ENCODE measurements at places on chromosomes 16 and 17.

DNA sequence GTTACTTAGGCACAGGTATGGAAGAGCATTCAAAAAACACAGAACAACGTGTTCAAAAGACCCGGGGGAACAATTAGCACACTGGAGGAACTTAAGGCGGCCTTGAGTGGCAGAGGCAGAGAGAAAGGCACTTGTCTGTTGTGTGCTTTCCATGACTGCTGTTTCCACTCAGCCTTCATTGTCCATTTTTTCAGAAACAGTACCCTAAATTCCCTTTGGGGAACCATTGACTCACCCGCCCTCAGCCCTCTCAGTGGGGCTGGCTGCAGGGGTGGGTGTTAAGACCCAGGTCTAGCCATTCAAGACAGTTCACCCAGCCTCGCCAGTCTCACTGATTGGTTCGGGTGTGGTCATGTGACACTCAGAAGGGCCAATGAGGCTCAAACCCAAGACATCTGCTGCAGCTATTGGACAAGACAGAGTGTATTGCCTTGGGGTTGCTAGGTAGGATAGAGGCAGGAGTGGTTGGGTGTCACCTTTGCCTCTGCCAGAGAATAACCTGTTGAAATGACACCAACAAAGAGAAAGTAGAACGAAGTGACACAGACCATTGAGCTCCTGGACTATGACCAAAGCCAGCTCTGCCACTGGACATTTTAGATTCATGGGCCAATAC is 19.6 kb upstream of the CEP20 start:
- peak; percentile 77 for DNase-seq

DNA sequence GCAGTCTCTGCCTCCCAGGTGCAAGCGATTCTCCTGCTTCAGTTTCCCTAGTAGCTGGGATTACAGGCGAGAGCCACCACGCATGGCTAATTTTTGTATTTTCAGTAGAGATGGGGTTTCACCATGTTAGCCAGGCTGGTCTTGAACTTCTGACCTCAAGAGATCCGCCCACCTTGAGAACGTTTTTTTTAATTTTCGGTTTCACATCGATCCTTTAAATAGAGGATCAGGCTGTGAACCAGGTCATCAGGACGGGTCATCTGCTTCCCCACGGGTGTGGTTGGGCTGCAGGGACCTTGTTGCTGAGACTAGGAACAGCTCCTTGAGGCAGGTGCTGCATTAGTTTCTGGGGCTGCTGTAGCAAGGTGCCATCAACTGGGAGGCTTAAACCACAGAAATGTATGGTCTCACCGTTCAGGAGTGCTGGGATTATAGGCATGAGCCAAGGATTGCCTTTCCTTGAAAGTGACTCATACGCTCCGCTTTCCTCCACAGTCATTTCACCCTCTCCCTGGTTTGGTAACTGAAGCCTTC is 7.9 kb upstream of the NAGPA start:
- DNase-seq = no peak

DNA sequence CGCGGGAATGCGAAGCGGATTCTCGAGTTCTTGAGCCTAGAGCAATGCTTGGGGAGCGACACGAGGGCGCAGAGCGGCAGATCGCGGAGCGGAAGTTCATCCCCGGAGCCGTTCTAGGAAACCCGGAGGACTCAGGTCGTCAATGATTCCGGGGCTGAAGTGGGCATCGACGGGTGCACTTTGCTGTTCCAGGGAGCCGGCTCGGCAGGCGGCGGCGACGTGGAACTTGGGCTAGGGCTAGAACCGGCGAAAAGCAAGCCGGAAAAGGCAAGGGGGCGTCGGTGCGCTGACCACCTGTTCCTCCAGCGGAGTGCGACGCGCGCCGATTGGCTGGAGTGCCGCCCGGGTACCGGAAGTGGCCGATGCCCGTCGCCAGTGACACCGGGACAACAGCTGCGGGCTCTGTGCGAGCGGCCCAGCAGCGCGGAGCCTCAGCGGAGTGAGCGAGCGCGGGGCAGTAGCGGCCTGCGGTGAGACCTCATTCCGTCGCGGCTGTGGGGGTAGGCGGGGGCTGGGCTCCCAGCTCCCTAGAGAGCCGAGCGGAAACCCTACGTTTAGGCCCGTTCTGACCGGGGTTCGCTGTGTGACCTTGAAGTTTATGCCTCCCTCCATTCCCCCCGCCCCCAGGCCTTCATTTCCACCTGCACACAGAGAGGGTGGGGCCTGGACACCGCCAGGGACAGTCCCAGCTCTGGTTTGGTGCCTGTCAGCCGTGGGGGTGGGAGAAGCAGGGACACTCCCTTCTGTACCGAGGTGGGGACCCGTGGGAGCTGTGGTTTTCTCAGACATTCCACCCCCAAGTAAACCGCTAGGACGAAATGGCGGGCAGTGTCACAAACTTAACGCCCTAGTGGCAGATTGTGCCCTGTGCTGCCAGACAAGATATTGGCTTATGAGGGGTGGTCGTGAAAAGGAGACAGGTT is at the start of gene ZFP3:
Gene ZFP3, plus strand, starts transcription at position 362 of the 923 bp plus-strand sequence. CDS start 13,038 bp downstream, outside the sequence.
- peak; percentile 91 for DNase-seq

DNA sequence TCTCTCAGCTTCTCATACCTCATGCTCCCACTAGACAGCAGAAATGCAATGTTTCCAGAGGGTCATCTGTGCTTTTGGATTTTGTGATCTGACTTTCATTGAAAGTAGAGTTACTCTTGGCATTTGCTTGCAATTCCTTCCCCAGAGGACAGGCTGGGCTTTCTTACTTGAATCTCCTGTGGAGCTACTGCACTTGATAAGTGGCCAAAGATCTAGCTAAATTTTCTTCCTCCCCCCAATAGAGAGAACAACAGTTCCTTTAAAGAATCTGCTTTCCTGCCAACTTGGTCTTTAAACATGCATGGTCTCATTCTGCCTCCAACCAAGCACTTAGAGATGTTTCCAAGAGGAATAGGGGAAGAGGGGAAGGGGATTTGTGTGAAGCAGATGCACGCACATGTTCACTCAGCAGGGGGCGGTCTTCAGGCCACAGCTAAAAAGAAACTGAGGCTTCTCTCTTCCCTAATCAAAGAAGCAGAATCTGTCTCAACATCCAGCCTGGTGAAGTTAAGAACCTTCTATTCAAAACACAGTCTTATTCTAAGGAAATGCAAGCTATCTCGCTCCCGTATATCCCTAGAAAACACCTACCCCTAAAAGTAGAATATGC is 229.6 kb downstream of the ZFHX3 start:
- DNase-seq = no peak

GRCh38 chr17:35732806-35733136 is 1.3 kb downstream of the RASL10B start:
- DNase-seq = no peak

- no peak for DNase-seq
Observed at GRCh38 chr17:27280527-27280926, 13.4 kb upstream of the WSB1 start.

GRCh38 chr16:21023509-21024202 is 123.1 kb downstream of the LYRM1 start:
- DNase-seq = no peak

Measured in NCI-H1930 (cell line).